ENCODE measurements at places on chromosomes 4 and X.

GRCh38 chrX:30791296-30792278 lies 97.5 kb downstream of the TAB3 start:
- no peak for DNase-seq

DNA sequence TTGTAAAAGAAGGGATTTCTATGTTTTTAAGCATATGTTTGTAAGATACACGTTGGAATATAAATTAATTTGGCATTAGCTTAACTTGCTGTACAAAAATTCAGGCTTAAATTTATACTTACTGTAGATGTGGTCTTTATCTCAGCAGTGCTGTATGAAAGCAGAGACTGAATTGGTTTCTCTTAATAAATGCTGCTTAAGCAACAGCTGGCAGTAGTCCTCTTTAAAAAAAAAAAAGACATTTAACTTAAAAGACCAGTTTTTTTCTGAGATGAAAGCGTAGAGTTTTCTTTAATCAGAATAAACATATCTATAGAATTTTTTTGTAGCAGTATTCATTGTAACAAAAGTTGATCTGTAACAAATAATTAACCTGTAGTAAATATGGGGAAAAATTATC lies 124.6 kb downstream of the RAP1GDS1 start:
- DNase-seq = no peak

DNA sequence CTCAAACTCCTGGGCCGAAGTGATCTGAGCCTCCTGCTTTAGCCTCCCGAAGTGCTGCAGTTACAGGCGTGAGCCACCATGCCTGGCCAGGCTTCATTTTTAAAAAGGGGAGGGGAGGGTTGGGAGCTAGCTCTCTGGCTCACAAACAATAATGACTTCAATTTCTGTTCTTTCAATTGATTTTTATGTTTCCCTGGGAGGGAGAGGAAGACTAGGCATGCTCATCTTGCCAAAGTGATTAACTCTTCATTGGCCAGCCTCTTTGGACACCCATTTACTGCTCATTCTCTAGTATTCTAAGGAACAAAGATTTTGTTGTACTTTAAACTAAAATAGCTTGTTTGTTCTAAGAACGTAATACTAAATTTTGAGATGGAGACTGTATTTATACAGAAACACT lies 43.4 kb upstream of the TRIM2 start:
- DNase-seq = no peak

DNA sequence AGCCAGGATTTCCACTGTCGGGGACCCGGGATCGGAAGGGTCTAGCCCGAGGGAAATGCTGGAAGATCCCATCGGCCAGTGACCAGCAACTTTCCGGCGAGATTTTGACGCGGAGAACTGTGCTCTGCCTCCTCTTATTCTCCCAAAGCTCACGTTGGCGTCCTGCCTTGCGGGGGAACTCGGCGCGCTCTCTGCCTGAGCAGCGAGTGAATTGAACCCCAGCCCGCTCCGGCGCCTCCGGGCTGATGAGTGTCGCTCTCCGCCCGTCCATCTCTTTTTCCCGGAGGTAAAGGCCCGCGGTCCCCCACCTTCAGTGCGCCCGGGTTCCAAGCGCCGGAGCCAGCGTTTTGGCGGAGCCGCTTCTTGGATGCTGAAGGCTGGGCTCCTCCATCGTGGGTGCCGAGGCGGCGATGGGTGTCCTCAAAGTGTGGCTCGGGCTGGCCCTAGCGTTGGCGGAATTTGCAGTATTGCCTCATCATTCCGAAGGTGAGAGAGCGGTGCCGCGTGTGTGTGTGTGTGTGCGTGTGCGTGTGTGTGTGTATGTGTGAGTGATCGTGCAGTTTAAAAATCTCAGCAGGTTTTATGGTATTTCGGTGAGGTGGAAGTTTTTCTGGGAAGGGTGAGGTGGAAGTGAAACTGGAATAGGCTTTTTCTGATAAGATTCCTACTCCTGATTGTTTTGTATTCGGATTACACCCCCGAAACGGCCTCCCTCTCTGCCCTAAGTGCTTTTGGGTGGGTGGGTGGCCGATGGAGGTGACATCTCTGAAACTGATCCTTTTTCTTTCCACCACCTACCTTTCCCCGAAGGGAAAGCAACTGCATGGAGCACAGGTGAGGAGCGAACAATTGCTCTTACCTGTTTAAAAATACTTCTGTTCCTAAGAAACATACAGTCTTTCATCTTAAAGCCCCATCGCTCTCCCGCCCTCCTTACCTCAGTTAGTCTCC lies 752 bp downstream of the FRAS1 start:
- peak; percentile 40 for DNase-seq

GRCh38 chr4:77579406-77580076 lies 26.1 kb upstream of the CXCL13 start:
- DNase-seq = no peak

DNA sequence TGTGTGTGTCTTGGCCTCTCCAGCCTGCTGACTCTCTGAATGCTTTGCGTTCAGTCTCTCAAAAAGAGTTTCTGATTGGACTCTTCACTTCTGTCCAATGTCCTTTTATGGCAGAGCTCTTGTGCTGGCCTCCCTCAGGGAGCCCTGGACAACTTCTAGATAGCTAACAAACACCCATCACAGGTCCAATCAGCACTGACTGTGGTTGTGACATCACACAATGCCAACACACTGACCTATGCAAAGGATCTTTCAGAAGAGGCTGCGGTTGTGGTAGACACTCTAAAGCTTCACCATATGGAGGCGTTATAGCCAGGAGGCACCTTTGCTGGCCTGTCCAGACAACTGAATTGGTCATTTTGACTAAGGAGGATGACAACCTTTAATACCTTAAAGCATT lies 53.8 kb upstream of the LSM6 start:
- no peak for DNase-seq

- no peak for DNase-seq
Observed at GRCh38 chr4:86264241-86264640, 95.6 kb downstream of the MAPK10 start.

DNA sequence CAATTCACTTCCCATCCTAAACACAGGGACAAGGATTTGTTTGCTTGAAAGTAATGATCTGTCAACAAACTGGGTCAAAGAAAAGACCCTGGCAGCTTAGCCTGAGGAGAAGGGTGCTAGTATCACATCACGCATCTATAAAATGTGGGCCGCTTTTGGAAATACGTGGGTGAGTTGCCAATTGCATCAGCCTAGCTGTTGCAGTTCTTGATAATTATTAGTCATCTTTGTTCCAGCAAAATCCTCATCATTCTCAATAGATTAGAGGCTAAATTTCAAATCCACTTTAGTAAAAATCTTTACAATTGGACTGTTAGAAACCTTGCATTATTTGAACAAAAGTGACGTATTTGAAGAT lies 33.6 kb upstream of the TAPT1 start:
- DNase-seq = no peak

GRCh38 chr4:138560448-138560847 lies 318.3 kb upstream of the SLC7A11 start:
- no peak for DNase-seq

DNA sequence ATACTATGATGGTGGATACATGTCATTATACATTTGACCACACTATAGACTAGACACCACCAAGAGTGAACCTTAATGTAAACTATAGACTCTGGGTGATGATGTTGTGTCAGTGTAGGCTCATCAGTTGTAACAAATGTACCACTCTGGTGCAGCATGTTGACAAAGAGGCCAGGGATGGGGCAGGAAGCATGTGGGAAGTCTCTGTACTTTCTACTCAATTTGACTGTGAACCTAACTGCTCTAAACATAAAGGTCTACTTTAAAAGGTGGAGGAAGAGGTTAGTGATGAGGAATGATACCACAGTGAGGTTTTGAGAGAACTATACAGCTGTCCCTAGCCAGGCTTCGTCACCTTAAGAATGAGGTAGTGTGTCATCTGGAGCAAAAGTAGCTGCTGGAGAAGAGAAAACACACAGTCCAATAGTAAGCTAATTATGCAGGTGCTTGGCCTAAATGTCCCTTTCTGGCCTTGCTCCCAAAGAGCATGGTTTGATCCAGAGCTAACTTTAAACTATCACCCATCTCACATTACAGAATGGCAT lies 38.4 kb downstream of the GRSF1 start:
- no peak for DNase-seq

DNA sequence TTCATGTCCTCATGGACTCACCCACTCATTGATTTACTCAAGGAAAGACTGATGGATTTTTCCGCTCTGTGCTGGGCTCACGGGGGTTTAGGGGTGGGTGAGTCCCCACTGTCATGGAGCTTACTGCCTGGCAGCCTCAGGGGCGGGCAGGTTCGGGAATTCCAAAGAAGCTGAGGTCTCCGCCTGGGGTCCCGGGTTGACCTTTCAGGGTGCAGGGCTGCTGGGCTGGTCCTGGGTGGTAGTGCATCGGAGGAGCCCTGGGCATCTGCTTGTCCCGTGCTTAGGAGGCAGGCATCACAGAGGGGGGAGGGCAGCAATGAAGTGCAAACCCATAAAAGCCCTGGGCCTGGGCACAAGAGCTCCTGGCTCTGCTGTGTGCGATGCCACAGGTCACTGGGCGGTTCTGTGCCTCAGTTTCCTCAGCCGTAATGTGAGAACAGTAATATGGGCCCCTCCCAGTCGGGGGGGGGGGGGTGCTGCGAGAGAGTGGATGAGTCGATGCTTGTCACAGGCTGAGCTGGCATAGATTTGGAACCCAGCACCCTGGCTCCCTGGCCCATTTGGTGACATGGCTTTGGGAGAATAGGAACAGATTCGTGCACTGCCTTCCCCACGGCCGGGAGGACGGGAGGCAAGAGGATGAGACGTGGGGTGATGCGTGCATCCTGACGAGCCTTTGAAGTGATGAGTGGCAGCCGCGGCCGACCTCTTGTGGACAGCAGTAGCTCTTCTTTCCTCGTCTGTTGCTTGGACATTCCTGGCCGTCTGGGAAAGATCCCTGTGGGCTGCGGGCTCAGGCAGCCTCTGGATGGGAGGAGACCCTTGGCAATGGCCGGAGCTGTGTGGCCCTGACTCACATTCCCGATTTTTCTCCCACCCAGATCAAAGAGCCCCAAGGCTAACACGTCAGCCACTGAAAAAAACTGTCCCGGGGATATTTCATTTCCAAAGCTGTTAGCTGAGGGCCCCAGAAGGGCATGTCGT lies 42.0 kb downstream of the PSAPL1 start:
- no peak for DNase-seq

- no peak for DNase-seq
Observed at GRCh38 chrX:12802741-12803140, 11.5 kb downstream of the PRPS2 start.

DNA sequence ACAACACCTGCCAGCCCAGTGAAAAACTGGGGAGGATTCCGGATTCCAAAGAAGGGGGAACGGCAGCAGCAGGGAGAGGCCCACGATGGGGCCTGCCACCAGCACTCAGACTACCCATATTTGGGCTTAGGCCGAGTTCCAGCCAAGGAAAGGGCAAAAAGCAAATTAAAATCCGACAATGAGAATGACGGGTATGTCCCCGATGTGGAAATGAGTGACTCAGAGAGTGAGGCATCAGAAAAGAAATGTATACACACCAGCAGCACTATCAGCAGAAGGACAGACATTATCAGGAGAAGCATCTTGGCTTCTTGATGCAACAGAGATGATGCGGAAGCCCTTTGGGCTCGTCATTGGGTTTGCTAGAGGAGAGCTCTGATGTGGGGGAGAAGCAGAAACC lies 62.4 kb downstream of the JADE1 start:
- DNase-seq = no peak

DNA sequence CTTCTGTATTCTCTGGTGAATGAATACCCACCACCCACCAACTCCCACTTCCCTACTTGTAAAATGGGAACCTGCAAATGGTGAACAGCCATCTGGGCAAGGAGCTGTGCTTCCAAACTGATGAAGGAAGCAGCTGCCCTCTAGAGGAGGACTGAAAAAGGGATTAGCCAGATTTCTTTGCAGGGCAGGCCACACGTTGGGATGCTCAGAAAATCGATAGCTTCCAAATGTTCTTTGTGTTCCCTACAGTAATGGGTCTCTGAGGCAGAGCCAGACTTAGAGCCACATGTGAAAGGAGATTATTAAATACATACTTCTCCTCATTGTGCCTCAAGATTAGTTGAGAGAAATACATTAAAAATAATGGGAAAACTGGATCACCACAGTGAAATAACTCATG lies 39.3 kb upstream of the LPAR4 start:
- DNase-seq = peak; percentile 8

GRCh38 chrX:153622661-153623309 lies 23.8 kb upstream of the CCNQ start:
- DNase-seq = no peak

Measured in transverse colon (tissue), 4 donors.